ENCODE measurements at places on chromosomes 4 and X. TPM values are rescaled to one million over a fixed set of nuclear protein-coding genes. Genes with fewer than 3 reads are reported as not detected.
A peak's percentile ranks its signal among the peaks of the same experiment; 100 is the strongest.

- no peak overlapping the region for H3K27ac ChIP-seq
- peaks cover 4% of the 10 kb centered on the region for H3K36me3 ChIP-seq
These were observed 13.1 kb upstream of the EOLA1 start for GRCh38 chrX:149527705-149528104.

- no peak overlapping the region for H3K27ac ChIP-seq
- H3K27me3 ChIP-seq = no peaks in the 10 kb centered on the region
- DNase-seq = no peak
- no peaks in the 10 kb centered on the region for H3K4me1 ChIP-seq
- no peak overlapping the region for H3K4me3 ChIP-seq
These were observed 1593.2 kb downstream of the C4orf33 start for GRCh38 chr4:130689181-130689580.

- H3K27me3 ChIP-seq = no peaks in the 10 kb centered on the region
- no peaks in the 10 kb centered on the region for H3K36me3 ChIP-seq
- H3K4me1 ChIP-seq = no peaks in the 10 kb centered on the region
- no peak overlapping the region for H3K4me3 ChIP-seq
- no peak for DNase-seq
These were observed 41.8 kb upstream of the CT47C1 start for GRCh38 chrX:119030990-119031389.

DNA sequence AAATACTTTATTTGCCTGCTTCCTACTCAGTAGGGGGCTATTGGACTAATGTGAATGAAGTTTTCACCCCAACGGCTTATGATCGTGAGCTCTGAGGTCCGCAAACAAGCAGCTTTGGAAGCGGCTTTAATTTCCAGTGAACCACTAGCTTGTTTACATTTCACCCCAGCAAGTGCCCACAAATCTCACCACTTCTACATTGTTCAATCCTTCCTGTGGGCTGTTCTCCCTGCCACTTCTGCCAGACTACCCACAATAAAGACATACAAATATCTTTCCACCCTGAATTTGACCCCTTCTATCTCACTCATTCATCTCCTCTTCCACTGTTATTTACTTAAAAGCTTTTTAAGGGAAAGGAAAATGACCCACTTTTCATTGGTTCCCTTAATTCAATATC, 98.0 kb downstream of the CDS1 start:
- H3K4me1 ChIP-seq = peaks cover 17% of the 10 kb centered on the region
- no peaks in the 10 kb centered on the region for H3K36me3 ChIP-seq
- DNase-seq = no peak
- H3K27me3 ChIP-seq = no peaks in the 10 kb centered on the region
- peak overlapping the region; percentile 21 for H3K27ac ChIP-seq

AFM gene
- not detected for total RNA-seq

LEF1 gene
- 178 TPM for total RNA-seq

CSN1S1 gene
- total RNA-seq = not detected

TEX13B gene
- total RNA-seq = not detected

NLGN4X gene
- not detected for total RNA-seq

AMBN gene
- not detected for total RNA-seq

SLBP gene
- total RNA-seq = 117 TPM
